ENCODE measurements at places on chromosomes 11 and 22. TPM values are rescaled to one million over a fixed set of nuclear protein-coding genes. Genes with fewer than 3 reads are reported as not detected.

Gene MS4A12
- not detected for total RNA-seq

Gene ZNHIT2
- 11.0 TPM for total RNA-seq

Gene CYP2D6
- 1.2 TPM for total RNA-seq

Gene DEPDC5
- total RNA-seq = 14.2 TPM

Gene GAB4
- total RNA-seq = 0.04 TPM

Gene SLC22A9
- 0.25 TPM for total RNA-seq
